Activated CD8-positive, alpha-beta memory T cell treated with anti-CD3 and anti-CD28 coated beads for 24 hours (primary cell): ENCODE measurements at places on chromosomes 11 and 22.

GRCh38 chr11:68932358-68932757 is 28.7 kb downstream of the IGHMBP2 start:
- no peak for DNase-seq

DNA sequence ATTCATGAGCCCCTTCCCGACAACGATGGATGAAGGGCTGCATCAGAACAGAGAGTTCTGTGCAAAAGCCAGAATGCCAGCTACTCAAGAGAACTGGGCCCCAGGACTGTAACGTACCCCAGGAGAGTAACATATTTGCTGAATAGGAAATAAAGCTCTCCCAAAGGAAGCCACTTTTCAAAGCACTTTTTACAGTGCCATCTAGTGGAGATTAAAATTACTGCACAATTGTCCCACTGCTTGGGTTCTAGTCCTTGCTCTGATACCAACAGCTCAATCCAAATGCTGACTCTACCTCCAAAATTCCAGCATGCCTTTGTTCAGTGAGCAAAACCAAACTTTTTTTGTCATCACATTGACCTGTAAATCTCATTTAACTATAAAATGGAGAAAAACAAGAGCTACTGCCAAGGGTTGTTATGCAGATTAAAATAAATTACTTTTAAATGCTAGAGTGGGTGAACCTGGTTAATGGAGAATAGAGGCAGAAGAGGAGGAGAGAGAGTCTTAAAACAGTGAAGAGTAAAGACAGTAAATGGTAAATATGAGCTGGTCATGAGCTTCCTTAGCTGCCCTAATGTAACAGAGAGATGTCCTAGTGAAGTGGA is 87.6 kb upstream of the FSHB start:
- DNase-seq = no peak

DNA sequence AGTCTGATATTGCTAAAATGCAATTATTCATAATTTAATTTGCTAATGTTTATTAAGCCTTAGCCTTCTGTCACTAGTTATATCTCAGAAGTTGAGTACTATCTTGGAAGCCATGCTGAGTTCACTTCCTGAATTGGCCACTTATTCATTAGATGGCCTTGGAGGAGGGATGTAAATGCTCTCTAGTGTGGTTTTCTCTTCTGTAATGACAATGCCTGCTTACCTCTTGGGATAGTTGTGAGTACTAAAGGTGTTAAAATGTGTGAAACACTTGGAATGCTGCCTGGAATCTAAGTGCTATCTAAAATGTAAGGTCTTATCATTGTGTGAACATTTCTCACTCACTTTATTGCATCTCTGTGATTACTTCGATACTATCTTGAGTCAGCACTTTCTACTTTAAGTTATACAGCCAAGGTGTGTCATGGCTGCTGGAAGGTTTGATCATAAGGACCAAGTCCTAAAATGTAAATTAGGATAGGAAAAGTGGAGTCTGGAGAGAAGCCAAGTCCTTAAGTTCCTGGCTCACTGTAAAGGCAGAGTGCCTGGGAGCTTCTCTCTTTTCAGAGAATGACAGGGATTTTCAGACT is 12.4 kb downstream of the GLYATL2 start:
- DNase-seq = no peak

DNA sequence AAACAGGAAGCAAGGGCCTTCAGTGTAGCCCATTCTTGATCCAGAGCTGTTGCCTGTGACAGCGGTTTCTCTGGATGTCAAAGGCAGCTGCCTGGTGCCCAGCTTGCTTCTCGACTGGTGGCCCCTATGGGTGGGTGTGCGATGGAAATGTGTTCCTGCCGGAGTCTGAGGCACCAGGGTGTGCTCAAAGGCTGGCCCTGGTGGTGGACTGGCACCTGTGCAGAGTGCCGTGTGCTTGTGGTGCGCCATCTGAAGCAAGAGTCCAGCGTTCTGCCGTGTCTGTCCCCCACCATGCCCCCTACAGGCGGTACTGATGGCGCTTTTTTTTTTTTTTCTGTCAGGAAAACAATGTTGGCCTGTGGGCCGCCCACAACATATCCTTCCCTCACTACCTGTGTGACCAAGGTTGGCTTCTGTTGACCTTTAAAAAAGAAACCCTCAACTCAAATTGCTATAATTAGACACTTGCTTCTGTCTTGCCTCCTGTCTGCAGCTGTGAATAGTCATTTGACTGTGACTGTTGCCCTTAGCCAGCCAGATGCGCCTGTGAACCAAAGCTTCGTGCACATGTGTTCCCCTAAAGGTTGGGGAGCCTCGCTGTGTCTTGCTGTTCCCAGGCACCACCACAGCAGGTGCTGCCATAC is 4.7 kb upstream of the RANBP1 start:
- peak; percentile 74 for DNase-seq

GRCh38 chr11:102414559-102414958 is 38.0 kb downstream of the TMEM123 start:
- no peak for DNase-seq

- no peak for DNase-seq
Measured at GRCh38 chr22:45462034-45462655, 40.5 kb upstream of the FBLN1 start.

GRCh38 chr22:36765943-36766450 is 9.9 kb downstream of the IFT27 start:
- no peak for DNase-seq

DNA sequence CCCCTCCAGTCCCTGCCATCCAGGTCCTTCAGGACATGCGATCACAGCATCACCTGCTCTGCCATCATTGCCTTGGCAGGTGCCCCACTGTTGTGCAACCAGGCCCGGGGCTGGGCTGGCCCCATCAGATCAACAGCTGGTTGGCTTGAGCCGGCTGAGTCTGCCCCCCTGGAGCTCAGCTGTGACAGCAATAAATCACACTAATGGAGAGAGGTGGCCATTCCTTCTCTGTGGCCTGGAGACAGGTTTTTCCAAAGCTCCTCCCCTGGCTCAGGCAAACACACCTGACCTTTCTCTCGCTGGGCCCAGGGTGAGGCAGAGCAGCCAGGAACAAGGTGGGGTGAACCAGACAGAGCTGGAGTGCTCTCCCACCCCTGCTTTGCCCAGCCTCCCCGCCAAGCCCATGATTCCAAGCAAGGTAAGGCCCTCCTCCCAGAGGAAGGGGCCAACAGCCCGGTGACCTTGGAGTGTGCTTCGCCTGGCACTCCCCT is 8.9 kb upstream of the FXYD2 start:
- peak; percentile 54 for DNase-seq

- no peak for DNase-seq
Measured at GRCh38 chr22:39463277-39463676, 6.5 kb downstream of the MGAT3 start.

DNA sequence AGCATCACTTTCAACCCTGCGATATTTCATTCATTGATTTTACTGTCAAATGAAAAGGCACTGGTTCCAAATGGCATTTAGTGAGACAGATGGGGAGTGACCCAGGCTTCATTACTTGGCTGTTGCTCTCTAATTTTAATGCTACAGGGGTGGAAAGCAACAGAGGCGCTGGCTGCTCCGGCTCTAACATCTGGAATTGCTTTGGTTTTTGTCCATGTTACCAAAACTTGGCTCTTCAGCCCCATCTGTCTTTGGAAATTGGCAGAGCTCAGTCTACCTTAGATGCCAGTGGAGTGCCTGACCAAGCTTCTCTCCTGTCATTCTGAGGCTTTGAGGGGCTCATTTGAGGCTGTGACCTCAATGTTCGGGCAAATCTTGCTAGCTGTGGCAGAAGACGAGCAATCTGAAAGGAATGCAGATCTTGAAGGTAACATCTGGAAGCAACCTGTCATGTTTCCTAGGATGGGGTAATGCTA is 409.5 kb upstream of the SYN3 start:
- no peak for DNase-seq

DNA sequence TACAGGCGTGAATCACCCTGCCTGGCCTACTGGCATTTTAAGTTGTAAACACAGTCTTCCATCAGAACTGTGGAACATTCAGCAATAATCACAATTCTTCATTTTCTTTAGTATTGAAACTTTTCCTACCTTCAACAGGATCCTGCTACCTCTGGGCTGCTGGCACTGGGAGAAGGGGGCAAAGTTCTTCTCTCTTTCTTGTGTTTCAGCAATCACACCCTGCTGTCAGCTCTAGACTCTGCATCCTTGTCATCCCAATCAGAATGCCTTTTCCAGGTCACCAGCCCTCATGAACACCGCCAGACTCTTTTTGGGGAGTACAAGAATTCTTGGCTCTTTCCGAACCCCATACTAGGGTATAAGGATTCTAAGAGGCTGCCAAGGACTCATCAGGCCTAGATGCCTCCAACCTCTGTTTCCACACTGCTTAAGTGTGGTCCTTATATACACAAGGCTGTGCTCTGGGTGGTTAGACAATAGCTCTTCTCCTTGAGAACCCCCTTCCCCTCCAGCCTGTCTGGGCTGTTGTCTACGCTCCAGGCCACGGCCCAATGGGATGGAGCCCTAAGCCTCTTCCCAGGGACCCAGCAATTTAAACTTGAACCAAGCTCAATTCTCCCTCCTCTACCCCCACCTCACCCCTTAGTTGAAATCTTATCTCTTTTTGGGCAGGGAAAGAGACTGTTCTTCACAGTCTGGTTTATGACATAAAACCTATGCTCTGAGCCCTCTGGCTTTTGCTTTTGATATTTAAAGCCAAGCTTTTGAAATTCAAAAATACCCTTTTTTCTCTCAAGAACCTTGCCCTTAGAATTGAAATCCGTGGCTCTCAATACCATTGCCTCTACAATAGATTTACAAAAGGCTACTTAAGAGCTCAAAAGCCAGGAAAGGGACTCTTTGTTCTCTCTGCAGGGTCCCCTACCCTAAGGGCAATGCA is 327.4 kb downstream of the BUD13 start:
- no peak for DNase-seq

DNA sequence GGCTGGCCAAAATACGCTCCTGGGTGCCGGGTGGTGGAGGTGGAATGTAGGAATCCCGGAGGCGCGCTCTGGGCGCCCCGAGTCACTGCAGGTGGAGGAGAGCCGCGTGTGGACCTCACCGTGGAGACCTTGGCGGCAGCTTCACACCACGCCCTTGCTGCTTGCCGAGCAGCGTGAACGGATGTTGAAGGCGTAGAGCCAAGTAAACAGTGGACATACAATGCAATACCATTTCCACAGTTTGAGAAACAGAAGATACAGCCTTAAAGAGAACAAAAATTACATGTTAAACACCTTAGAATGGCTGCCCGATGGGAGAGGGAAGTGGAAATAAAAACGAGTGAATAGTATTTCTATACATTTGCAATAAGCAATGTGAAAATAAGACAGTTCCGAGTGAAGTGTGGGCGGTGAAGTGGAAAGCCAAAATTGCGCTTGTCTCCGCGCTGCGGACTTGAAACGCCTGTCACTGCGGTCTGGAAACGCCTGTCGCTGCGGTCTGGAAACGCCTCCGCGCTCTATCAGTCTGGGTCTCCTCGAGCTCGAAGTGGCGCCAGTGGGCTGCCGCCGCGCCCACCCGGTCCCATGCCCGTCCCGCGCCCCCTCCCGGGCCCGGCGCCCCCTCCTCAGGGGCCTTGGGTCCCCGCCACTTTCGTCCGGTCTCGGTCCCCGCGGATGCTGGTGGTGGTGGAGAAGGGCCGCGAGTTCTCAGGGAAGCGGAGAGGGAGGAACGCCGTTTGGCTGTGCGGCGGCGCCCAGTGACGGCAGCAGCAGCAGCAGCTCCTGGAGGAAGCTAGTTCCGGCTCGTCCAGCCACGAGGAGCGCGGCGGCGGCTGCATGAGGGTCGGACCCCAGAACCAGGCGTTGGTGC is 1.6 kb downstream of the NCR3LG1 start:
- peak; percentile 87 for DNase-seq

DNA sequence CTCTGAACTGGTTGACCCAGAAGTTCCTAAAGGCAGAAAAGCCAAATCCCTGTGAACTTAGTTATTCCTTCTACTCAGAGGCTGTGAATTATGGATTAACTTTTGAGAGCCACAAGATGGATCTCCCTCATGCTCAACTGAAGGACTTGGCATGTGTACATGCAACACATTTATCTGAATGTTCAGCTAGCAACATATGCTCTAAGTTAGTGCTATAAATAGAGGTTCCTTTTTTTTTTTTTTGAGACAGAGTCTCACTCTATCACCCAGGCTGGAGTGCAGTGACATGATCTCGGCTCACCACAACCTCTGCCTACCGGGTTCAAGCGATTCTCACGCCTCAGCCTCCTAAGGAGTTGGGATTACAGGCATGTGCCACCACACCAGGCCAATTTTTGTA is 40.1 kb downstream of the EIF4ENIF1 start:
- no peak for DNase-seq

- peak; percentile 49 for DNase-seq
Measured at GRCh38 chr11:124886978-124887666, 10.5 kb downstream of the ROBO4 start.

GRCh38 chr11:122634501-122634900 is 21.0 kb upstream of the UBASH3B start:
- DNase-seq = no peak

GRCh38 chr11:37657645-37658044 is 1059.6 kb upstream of the RAG2 start:
- DNase-seq = no peak

GRCh38 chr22:22394591-22394990 is 114.0 kb downstream of the ZNF280B start:
- DNase-seq = no peak

DNA sequence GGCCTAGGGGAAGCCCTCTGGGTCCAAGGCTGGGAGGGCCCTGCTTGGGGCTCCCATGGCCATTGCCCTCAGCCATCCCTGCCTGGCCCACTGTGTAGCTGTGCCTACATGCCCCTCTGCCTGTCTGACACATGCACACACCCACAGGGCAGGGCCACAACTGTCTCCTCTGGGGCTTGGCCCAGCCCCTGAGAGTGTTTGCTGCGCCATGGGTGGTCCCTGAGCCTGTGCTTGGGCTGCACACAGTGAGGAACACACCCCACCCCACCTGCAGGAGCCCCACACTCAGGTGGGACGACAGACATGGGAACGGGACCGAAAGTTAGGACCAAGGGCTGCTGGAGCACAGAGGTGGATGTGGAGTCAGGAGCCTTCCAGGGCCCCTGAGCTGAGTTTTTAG is 489.5 kb downstream of the TBC1D22A start:
- no peak for DNase-seq

DNA sequence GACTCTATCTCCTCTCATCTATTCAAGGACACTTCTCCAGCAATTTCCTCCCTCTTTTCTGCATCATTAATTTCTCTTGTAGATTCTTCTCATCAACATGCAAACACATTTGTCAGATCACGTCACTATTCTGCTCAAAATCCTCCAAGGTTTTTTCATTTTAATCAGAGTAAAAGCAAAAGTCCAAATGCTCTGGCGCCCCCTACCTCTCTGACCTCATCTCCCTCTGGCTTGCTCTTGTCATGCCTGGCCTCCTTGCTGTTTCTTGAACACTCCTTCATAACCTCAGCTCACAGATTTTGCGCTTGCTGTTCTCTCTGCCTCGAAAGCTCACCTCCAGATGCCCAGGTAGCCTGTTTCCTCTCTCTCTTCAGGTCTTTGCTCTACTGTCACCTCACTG is 22.4 kb downstream of the RTCB start:
- DNase-seq = no peak
